Thymus (tissue), 14 donors: ENCODE measurements at places on chromosomes 12 and 14.

GRCh38 chr14:71245659-71246361, 338.6 kb downstream of the PCNX1 start:
- no peak overlapping the region for H3K4me3 ChIP-seq
- no peaks in the 10 kb centered on the region for H3K36me3 ChIP-seq
- DNase-seq: no peak
- peaks cover 18% of the 10 kb centered on the region for H3K4me1 ChIP-seq

- no peaks in the 10 kb centered on the region for H3K4me1 ChIP-seq
- H3K4me3 ChIP-seq: no peak overlapping the region
- H3K36me3 ChIP-seq: no peaks in the 10 kb centered on the region
- no peak for DNase-seq
- H3K27me3 ChIP-seq: no peaks in the 10 kb centered on the region
- no peak overlapping the region for H3K27ac ChIP-seq
Observed at GRCh38 chr12:65935906-65936901, 111.9 kb downstream of the HMGA2 start.

- peak overlapping the region; percentile 72 for H3K27ac ChIP-seq
- no peak overlapping the region for H3K4me3 ChIP-seq
- peaks cover 46% of the 10 kb centered on the region for H3K4me1 ChIP-seq
Observed at GRCh38 chr14:91317381-91318308, 73.1 kb upstream of the GPR68 start.

DNA sequence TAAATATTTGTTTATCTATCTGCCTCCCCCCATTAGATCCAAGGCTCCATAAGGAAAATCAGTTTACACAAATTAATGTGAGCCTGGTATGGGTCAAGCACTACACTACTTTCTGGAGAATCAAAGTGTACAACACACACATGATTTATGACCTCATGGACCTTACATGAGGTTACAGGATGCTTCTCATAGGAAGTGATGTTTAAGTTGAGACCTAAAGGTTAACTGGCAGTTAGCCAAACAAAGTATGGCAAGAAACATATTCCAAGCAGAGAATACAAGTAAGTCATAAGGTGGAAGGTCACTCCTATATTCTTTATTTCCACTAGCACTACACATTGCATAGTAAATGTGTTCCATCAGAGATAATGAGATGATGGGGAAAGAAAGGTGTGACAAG, 39.2 kb downstream of the OSBPL8 start:
- H3K4me1 ChIP-seq: no peaks in the 10 kb centered on the region
- H3K36me3 ChIP-seq: peaks cover 5% of the 10 kb centered on the region
- no peak overlapping the region for H3K4me3 ChIP-seq

DNA sequence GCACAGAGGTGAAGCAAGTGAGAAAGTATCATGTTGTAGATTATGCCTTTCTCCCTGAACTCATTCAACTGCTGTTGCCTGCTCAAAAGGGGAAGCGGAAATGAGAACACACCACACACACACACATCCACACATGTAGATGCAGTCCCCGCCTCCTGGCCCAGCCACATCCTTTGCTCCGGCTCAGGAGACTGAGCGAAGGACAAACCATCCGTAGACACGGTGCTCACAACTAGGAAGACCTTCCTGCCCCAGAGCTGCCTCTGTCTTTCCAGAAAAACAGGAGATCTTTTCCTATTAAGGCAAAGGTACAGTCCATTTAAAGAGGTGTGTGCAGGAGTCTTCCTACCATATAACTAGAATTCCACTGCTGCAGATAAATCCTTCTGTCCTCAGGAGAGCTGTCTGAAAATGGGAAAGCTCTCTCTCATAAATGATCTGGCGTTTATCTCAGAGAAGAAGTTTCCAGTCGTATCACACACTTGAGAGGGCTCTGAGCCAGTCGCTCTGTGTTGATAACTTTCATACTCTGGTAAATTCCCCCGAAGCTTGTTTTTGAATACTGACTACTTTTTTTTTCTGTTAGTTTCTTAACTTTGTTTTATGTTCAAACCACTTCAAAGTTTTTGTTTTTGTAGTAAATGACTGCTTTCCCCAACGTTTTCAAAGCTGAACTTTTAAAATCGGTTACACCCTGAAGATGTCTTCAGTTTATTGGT, at the start of gene TESPA1:
TSS of gene TESPA1 (minus strand) at position 105 of the 719 bp plus-strand sequence. CDS start 10,200 bp downstream, outside the sequence.
- peak within 1 kb of the TSS; percentile 65 for H3K4me3 ChIP-seq
- H3K27ac ChIP-seq: peak within 1 kb of the TSS; percentile 91
- H3K4me1 ChIP-seq: peaks cover 39% of the 10 kb centered on the region
- H3K36me3 ChIP-seq: peaks cover 3% of the 10 kb centered on the region
- H3K27me3 ChIP-seq: no peaks in the 10 kb centered on the region
- DNase-seq: peak; percentile 74

DNA sequence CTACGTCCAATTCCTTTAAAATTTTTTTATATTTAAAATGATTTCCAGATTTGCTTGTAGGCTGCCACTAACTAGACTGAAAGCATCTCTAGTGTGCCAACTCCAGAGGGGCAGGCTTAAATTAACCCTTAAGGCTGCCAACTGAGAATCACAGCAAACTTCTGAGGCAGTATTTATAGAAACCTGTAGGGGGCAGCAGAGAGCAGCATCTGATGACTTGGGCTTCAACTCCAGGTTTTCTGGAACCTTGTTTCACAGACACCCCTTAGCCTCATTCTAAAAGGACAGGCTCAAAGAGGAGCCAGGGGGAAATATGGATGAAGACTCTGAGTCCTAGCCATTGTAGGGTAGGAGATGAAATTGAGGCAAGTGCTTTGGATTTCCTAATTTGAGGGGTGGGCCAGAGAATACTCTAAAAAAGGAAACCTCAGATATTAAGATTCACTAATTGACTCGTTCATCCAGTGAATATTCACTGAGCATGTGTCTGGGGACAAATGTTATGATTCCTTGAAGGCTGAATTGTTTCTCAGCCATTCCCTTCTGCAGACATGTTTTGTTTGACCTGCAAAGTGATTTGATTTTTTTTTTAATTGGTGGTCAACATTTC, 63.3 kb upstream of the HSPB8 start:
- H3K27me3 ChIP-seq: no peaks in the 10 kb centered on the region
- no peaks in the 10 kb centered on the region for H3K4me1 ChIP-seq
- no peak overlapping the region for H3K27ac ChIP-seq

DNA sequence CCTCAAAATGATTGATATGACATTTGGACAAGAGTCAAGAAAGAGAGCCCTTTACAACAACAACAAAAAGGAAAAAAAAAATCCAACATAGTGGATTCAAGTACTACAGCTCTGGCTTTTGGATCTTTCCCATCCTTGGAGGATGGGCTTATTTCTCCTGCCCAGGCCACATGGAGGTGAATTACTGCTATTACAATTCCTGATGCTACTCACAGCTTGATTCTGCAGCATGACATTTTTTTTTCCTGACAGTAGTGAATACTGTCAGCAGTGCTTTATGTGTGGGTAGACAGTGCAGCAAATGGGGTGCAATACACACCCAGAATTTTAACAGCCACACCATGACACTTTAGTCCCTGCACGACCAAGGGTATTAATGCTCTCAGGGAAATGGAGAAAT, 42.5 kb upstream of the HSP90B1 start:
- no peaks in the 10 kb centered on the region for H3K27me3 ChIP-seq
- DNase-seq: no peak
- peak overlapping the region; percentile 2 for H3K27ac ChIP-seq
- H3K4me1 ChIP-seq: peaks cover 48% of the 10 kb centered on the region
- no peak overlapping the region for H3K4me3 ChIP-seq

DNA sequence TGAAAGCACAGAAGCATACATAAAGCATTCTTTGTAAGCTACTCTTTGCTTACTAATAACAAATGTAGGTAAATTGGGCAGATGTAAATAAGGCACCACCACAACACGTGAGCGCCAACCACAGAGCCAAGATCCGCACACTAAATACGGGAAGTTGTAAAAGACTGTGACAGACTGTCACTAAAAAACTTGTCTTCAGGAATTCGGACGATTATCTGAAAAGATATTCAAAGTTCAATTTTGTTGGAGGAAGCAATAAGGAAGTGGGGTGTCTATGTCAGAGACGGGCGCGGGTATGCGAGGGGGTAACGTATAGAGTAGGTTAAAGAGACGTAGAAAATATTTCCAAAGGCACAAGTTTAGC, 1.5 kb upstream of the HSP90B1 start:
- no peaks in the 10 kb centered on the region for H3K27me3 ChIP-seq
- H3K36me3 ChIP-seq: peaks cover 3% of the 10 kb centered on the region
- H3K27ac ChIP-seq: peak overlapping the region; percentile 100
- H3K4me3 ChIP-seq: peak overlapping the region; percentile 74
- peaks cover 17% of the 10 kb centered on the region for H3K4me1 ChIP-seq

DNA sequence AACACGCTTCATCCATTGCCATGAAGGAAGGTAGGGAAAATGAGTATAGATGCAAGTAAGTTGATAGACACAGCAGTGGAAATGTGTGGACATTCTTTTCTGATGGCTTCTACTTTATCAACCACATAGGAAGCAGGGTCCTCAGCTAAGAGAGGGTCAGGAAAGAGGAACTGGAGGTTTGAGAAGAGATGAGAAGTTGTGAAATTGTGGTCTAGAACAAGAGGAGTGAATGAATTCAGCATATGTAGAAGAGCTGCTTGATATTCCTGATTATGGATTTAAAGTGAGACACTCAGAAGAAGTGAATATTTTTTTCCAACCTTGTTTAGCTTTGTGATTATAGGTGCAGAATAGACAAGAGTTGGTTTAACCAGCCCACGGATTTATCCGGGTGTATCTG, 128.5 kb downstream of the SLC15A5 start:
- no peak for DNase-seq
- H3K27ac ChIP-seq: no peak overlapping the region
- no peaks in the 10 kb centered on the region for H3K36me3 ChIP-seq
- H3K4me1 ChIP-seq: no peaks in the 10 kb centered on the region
- no peaks in the 10 kb centered on the region for H3K27me3 ChIP-seq
- H3K4me3 ChIP-seq: no peak overlapping the region

- H3K4me1 ChIP-seq: no peaks in the 10 kb centered on the region
- no peak for DNase-seq
- no peaks in the 10 kb centered on the region for H3K36me3 ChIP-seq
- H3K27me3 ChIP-seq: no peaks in the 10 kb centered on the region
- H3K4me3 ChIP-seq: no peak overlapping the region
- no peak overlapping the region for H3K27ac ChIP-seq
Observed at GRCh38 chr12:13433768-13434167, 237.2 kb downstream of the EMP1 start.

DNA sequence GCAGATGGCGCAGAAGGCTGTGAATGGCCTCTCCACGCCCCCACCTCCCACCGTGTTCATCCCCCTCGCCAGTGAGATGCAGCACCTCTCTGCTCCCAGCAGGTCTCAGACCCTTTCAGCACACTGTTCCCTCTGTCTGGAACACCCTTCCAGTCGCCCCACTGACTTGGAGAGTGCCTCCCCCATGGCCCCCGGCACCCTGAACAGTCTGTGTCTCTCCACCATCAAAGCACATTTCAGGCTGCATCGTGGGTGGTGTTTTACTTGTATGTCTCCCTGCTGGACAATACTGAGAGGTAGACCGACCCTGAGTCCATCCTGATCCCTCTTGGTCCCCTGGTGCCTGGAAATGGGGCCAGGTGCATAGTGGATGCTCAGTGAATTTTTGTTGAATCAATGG, 34.9 kb downstream of the CACNA2D4 start:
- no peak overlapping the region for H3K4me3 ChIP-seq
- no peak for DNase-seq
- no peak overlapping the region for H3K27ac ChIP-seq
- no peaks in the 10 kb centered on the region for H3K27me3 ChIP-seq

GRCh38 chr12:67854351-67854750, 134.9 kb upstream of the IFNG-AS1 start:
- H3K27me3 ChIP-seq: no peaks in the 10 kb centered on the region
- no peak overlapping the region for H3K4me3 ChIP-seq

GRCh38 chr12:26205941-26206340, 10.6 kb downstream of the SSPN start:
- H3K27me3 ChIP-seq: no peaks in the 10 kb centered on the region
- H3K27ac ChIP-seq: no peak overlapping the region
- H3K4me1 ChIP-seq: no peaks in the 10 kb centered on the region
- no peak for DNase-seq
- H3K36me3 ChIP-seq: no peaks in the 10 kb centered on the region

DNA sequence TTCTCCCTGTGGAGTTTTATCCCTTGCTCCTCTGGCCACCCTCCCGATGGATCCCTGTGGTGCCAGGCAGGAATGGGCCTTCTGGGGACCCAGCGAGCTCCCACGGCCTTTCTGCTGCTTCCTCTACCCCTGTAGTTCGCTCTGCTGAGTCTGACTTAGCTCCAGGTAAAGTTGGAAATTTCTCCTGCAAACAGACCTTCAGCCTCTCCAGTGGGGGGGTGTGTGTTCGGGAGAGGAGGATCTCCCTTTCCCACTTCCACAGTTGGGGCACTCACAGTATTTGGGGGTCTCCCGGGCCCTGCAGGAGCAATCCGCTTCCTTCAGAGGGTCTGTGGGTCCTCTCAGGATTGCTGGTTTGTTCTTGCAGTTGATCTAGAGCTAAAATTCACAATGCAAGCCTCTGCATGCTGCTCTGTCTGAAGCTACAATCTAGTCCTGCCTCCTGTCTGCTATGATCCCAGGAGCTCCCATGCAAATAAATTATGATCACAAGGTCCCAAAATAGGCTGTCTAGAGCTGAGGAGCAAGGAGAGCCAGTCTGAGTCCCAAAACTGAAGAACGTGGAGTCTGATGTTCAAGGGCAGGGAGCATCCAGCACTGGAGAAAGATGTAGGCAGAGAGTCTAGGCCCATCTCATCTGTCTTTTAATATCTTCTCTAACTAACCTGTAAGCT, 18.3 kb downstream of the MTRFR start:
- peaks cover 12% of the 10 kb centered on the region for H3K4me1 ChIP-seq
- no peak overlapping the region for H3K4me3 ChIP-seq
- H3K27ac ChIP-seq: no peak overlapping the region
- H3K27me3 ChIP-seq: no peaks in the 10 kb centered on the region
- peaks cover 74% of the 10 kb centered on the region for H3K36me3 ChIP-seq

- H3K4me3 ChIP-seq: no peak overlapping the region
- H3K27me3 ChIP-seq: no peaks in the 10 kb centered on the region
- no peak overlapping the region for H3K27ac ChIP-seq
Observed at GRCh38 chr14:28375295-28375694, 391.3 kb upstream of the FOXG1 start.

DNA sequence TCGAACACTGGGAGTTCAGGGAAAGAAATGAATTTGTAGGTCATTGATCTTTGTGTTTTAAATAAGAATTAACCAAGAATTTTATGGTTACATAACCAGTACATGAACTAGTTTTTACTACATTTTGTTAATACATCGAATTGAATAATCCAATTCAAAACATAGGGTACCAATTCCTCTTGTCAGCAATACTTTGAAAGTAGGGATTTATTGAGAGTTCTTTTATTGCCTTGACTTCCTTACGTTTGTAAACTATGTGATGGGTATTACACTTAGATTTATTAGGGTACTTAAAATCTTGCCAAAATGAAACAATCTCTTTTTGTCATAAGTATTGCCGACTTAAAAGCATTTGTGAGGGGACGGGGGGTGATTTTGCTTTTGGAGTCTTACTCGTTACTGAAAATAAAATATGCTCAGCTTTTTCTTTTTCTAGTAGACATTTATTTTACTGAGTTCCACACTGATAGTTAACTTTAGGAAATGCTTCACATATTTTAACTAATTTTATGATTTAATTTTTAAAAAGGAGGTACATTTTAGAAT, 22.4 kb downstream of the SOCS2 start:
- no peak overlapping the region for H3K4me3 ChIP-seq
- no peaks in the 10 kb centered on the region for H3K36me3 ChIP-seq
- no peak for DNase-seq
- peaks cover 12% of the 10 kb centered on the region for H3K4me1 ChIP-seq
